D721Med (cell line): ENCODE measurements at places on chromosomes 6 and 20.

- DNase-seq = no peak
These were observed 29.9 kb downstream of the JPH2 start for GRCh38 chr20:44157061-44157460.

- DNase-seq = no peak
These were observed 11.2 kb downstream of the CCDC167 start for GRCh38 chr6:37488476-37488875.

GRCh38 chr6:157985378-157986155, 3.9 kb downstream of the SYNJ2 start:
- DNase-seq = no peak

DNA sequence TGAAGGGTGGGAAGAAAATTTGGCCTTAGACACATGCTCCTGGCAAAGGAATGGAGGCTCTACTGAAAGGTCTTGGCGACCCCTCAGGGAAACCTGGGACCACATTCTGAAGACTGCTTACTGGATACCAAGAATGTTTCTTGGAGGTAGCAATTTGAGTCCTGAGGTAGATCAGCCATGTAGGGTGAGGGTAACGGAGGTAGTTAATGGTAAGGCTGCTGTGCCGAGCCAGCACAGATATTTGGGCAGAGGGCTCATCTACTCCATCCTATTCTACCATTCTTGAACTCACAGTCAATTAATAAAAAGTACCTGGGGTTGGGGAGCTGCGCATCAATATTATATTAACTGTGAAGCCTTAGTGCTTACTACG, 401 bp upstream of the PHF3 start:
- DNase-seq = no peak

DNA sequence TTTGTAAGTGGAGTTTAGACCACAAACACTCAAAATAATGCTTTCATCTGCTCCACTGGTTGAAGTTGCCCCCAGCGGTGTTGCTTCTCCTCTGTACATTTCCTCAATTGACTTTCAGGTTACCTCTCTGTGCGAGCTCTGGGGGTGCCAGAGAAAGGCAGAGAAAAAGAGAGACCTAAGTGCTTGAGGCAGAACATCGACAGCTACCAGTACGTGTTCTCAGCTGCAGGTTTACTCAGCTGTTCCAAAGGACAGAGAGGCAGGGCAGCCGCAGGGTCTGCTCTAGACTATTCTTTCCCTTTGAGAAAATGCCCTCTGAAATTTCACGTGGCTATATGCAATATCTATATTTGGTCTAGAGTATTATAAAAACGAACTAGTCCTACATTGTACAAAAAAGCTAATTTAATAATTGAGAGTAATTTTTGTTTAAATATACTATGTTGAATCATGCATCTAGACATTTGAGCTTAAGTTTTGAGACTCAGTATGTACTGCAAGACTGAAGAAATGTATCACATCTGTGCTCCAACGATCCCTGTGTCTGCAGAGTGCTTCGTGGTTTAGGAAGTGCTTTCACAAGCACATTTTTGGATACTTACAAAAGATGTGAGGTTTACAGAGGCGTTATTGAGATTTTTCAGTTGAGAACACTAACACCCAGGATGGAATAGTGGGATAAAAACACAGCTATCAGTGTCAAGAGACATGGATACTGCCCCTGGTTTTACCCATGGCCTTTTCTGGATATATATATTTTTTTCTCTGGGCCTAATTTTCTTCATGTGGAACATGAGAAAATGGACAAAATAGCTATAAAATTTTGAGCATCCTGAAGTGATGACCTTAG, 453.6 kb upstream of the FLRT3 start:
- no peak for DNase-seq

DNA sequence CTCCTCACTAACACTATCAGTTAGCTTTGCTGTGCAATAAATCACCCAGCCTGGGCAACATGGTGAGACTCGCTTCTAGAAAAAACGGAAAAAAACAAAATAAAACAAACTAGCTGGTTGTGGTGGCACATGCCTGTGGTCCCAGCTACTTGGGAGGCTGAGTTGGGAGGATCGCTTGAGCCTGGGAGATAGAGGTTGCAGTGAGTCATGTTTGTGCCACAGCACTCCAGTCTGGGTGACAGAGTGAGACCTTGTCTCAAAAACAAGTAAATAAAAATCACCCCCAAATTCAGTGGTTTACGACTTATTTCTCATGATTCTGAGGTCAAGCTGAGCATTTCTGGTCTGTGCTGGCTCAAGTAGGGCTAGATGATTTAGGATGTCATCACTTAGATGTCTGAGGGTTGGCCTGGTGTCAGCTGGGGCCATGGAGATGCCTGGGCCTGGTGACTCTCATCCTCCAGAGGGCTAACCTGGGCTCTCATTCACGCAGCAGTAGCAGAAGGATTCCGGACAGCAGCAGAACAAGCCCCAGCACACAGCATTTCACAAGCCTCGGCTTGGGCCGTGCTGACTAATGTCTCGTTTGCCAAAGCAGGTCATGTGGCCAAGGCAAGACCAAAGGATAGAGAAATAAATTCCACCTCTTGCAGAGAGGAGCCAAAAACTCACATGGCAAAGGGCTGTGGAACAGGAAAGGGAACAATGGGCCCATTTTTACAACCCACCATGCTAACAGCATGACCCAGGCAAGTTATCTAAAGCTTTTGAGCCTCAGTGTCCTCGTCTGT, 32.5 kb downstream of the MGME1 start:
- DNase-seq = no peak

- DNase-seq = no peak
These were observed 148.7 kb upstream of the RIPOR2 start for GRCh38 chr6:25084508-25084833.

DNA sequence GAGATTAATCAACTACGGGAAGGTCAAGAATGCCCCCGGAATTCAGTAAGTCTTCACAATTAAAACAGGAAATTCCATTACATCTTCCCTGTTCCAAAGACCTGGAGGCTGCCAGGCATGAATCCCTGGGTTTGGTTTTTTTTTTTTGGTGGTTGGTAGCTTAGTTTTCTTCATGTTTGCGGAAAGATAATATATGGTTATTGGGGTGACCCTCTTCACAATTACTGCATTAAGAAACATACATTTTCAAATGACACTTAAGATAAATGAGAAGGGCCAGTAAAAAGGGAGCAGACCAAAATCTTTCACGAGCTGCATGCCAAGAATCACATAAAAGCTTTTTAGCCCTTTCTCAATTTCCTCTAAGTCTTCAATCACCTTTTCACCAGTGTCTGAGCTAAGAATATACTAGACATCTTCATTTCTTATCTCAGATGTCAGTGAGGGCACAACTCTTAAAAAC, 64.0 kb downstream of the KIF13A start:
- DNase-seq = no peak

DNA sequence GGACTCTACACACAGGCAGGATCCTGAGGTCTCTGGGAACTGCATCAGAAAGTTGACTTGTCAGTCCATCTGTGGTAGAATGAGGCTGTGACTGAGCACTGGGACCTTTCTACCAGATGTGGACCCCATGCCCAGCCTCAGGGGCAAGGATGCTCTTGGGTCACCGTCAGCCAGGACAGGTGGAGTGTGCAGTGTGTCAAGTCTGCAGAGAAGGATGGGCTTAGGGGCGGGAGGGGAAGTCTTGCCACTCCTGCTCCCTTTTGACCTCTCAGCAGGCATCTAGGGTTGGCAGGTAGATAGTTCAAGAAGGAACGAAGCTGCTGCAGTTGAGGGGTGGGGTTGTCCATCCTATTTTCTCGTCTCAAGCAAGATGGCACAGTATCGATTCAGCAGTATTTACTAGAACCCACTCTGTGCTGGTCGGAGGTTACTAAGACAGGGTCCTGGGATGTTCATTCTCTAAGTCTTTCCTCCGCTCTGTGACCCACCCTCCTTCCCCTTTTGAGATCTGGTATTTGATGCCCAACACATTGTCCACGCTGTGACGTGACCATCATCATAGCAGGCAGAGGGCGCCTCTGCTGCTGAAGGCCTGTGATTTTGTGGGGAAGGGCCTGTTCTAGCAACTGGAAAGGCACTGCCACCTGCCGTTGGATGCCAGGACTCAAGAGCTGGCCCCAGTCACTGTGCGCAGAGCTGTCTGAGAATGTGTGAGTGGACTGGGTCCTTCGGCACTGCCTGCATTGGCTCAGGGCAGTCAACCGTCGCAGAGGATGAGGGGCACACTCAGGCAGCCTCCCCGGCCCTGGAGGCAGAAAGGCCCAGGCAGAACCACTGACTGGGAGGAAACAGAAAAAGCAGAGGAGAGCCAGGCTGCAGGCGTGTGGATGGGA, 23.2 kb downstream of the RBCK1 start:
- peak; percentile 44 for DNase-seq

DNA sequence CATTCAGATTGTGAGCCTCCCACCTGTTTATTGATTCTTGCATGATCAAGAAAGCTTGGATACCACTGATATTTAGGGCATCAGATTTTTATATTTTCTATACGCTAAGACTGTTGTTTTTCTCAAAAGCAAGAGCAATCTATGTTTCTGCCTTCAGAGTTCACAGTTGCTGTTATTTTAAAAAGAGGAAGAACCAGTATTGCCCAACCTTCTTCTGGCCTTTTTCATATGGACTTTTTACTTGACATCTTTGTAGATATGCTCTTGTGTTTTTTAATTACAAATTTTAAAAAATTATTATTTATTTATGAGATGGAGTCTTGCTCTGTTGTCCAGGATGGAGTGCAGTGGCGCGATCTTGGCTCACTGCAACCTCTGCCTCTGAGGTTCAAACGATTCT, 28.9 kb downstream of the SLC17A5 start:
- no peak for DNase-seq

GRCh38 chr6:16684195-16684689, 77.0 kb downstream of the ATXN1 start:
- no peak for DNase-seq

- DNase-seq = no peak
These were observed 252.9 kb downstream of the TPBG start for GRCh38 chr6:82616386-82617028.

DNA sequence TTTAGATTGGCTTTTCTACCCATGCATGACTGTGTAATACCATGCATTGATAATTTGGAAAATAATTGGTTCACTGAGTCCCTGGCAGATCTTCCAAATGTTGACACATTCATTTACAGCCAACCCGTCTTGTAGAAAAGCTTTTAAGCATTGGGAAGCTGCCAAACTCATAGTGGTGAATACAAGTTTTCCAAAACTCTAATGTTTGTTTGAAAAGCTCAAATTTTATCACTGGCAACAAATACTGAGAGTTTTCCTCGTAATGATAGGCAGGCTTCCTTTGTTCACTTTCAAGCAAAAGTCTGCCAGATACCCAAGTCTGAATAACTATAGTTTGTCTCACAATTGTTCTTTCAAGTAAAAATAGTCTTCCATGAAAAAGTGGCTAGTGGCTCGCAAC, 143.0 kb downstream of the FIG4 start:
- no peak for DNase-seq

- DNase-seq = no peak
These were observed 45.1 kb downstream of the MAFB start for GRCh38 chr20:40643891-40644290.

GRCh38 chr6:156454867-156455266, 322.3 kb upstream of the ARID1B start:
- no peak for DNase-seq

- DNase-seq = no peak
These were observed 99.2 kb downstream of the IRAK1BP1 start for GRCh38 chr6:78966542-78966941.

- no peak for DNase-seq
These were observed 270.4 kb upstream of the PLCB4 start for GRCh38 chr20:8798505-8798904.
